ENCODE measurements at places on chromosomes 2 and 18.

GRCh38 chr2:39027421-39027820, 93.4 kb downstream of the SOS1 start:
- DNase-seq, result no peak

GRCh38 chr2:64350996-64351395, 103.0 kb upstream of the LGALSL start:
- no peak for DNase-seq

GRCh38 chr2:156065912-156066311, 266.6 kb downstream of the NR4A2 start:
- DNase-seq, result peak; percentile 40

DNA sequence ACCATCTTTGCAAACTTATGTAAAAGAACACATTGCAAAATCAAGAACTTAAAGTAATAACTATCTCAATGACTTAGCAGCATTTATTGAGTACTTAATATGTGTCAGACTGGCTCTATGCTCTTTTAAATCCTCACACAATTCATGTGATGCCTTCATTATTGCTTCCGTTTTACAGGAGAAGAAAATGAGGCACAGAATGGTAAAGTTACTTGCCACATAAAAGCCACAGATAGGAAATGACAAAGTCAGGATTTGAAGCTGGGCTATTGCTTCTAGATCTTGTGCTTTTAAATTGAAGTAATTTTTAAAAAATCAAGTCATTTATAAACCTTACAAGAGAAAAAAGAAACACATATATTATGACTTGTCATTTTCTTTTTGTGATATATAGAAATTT, 174.2 kb downstream of the WDR7 start:
- DNase-seq, result no peak

- DNase-seq, result peak; percentile 3
Observed at GRCh38 chr2:208586516-208586915, 179.9 kb downstream of the PTH2R start.

DNA sequence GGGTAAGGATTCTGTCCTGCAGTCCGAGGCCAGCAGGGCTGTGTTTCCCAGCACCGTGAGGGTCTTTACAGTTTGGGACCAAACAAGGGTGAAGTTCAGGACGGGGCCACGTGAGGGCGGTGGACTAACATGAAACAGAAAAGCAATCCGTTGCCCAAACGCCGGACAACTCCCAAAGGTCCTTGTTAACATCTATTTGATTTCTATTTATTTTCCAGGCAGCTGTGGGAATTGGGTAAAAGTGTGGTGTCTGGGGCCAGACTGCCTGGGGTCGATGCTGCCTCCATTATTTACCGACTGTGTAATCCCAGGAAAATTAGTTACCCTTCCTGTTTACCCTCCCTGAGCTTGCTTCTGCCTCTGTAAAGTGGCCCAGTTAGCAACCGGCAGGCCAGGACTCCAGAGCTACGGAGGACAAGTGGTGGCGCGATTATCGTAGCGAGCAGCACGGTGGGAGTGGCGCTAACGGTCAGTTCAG, 66.3 kb upstream of the TCF7L1 start:
- peak; percentile 77 for DNase-seq

GRCh38 chr2:188380280-188380679, 88.6 kb downstream of the GULP1 start:
- peak; percentile 17 for DNase-seq

- no peak for DNase-seq
Observed at GRCh38 chr2:235989591-235989990, 178.6 kb downstream of the GBX2 start.

- peak; percentile 32 for DNase-seq
Observed at GRCh38 chr2:72561621-72562318, 264.1 kb downstream of the EXOC6B start.

GRCh38 chr18:50857694-50858093, 21.2 kb upstream of the ME2 start:
- no peak for DNase-seq

GRCh38 chr2:9919512-9919911, 32.0 kb upstream of the GRHL1 start:
- no peak for DNase-seq

DNA sequence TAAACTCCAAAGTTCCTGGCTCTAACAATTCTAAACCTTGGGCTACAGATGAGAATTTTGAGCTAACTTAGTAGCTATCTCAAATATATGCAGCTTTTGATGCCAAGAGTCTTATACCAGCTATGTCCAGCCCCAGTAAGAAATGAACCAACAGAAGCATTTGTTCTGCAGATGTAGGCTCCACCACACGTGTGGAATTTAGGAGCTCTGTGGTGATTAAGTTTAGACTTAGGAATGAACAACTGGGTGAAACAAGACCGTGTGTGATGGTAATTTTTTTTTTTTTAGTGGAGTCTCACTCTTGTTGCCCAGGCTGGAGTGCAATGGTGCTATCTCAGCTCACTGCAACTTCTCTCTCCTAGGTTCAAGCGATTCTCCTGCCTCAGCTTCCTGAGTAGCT, 179.7 kb downstream of the ANKRD30B start:
- no peak for DNase-seq

DNA sequence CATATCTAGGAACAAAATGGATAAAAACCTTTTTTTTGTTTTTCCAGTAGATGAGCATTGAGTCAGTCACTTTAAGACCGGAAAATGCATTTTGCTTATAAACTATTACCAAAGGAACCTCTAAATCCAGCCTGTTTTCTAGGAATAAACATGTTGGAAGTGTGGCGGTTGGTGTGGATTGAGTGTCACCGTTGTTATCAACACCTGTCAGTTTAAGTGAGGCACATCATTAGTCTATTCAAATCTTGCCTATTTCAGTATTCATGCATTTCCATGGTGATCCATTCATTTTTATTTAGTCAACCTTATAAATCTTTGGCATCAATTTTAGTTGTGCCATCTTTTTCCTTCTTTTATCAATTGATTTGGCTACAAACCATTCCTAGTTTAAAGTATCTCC, 3.3 kb downstream of the KLHL29 start:
- no peak for DNase-seq

GRCh38 chr18:46705521-46705920, 48.5 kb upstream of the LOXHD1 start:
- DNase-seq, result no peak

- DNase-seq, result no peak
Observed at GRCh38 chr18:53797998-53798495, 426.4 kb downstream of the MBD2 start.

DNA sequence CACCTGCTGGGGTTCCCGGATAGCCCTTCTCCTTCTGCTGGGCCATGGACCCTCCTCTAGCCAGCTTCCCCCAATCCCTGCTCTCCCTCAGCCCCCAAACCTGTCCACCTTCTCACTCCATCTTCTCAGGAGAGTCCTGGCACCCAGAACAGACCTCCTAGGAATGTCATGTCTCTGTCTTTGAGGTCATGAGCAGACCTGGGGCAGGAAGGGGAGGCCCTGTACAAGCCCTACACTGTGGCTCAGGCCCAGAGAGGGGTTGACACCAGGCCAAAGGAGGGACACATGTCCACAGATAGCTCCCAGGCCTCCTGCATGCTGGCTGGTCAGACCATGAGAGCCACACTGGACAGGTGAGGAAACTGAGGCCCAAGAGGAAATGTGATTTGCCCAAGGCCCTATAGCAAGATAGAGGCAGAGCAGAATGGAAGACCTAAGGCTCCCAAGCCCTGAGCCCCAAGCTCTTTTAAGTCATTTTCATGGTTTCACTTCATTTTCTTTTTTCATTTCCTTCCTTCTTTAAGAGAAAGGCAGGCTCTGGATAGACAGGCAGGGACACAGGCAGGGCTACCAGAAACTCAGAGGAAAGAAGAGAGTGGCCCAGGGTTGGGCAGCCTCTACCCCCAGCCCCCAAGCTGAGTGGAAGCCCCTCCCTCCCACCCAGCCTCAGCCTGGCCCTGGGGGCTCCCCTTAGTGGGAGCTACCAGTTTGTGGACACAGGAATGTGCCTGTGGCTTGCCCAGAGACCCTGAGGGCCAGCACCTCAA, 159.7 kb downstream of the SMAD7 start:
- DNase-seq, result no peak

GRCh38 chr2:113216321-113216720, 42.5 kb downstream of the PSD4 start:
- DNase-seq, result no peak

- DNase-seq, result peak; percentile 32
Observed at GRCh38 chr2:235495373-235496238, 1.8 kb downstream of the AGAP1 start.

- no peak for DNase-seq
Observed at GRCh38 chr2:201642086-201642578, 1.2 kb downstream of the TMEM237 start.

DNA sequence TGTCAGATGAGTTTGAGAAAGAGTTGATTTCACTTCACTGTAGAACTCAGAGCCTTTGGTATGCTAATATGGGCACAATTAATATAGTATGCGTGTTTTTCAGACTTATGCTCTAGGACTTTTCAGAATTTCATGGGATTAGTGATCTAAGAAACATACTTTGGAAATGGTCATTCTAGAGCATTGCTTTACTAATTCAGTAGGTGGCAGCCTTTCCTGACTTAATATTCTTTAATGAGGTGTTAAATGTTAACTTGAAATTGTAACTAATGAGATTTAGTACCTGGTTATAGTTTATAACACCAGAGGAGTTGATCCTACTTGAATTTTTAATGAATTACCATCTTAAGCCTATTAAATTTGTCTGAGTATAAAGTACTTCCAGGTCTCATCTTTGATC, 28.4 kb downstream of the ACTR2 start:
- no peak for DNase-seq

- DNase-seq, result no peak
Observed at GRCh38 chr2:9939587-9940485, 11.7 kb upstream of the GRHL1 start.

GRCh38 chr2:137947728-137948336, 16.4 kb upstream of the HNMT start:
- DNase-seq, result peak; percentile 77

GRCh38 chr2:62145478-62146100, 50.3 kb upstream of the B3GNT2 start:
- no peak for DNase-seq
